ENCODE measurements at places on chromosomes 4 and X.

DNA sequence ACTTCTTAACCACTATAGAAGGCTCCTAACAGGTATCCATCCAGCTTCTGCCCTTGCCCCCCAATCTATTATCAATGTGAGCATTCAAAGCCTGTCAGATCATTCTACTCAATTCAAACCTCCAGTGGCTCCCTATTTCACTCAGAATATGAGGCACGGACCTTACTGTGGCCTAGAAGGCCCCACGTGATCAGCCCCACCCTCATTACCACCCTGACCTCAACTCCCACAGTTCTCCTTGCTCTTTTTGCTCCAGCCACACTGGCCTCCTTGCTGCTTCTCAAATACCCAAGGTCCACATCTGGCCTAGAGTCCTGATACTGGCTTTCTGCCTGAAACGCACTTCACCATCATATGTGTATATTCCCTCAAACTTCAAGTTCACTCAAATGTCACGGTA is 18.7 kb downstream of the SEPSECS start:
- no peaks in the 10 kb centered on the region for H3K36me3 ChIP-seq
- no peaks in the 10 kb centered on the region for H3K27me3 ChIP-seq
- H3K27ac ChIP-seq, result no peak overlapping the region

GRCh38 chr4:179871726-179872125 is 2371.5 kb upstream of the TENM3 start:
- H3K4me3 ChIP-seq, result no peak overlapping the region
- no peak overlapping the region for H3K27ac ChIP-seq
- DNase-seq, result no peak
- H3K27me3 ChIP-seq, result no peaks in the 10 kb centered on the region
- H3K4me1 ChIP-seq, result no peaks in the 10 kb centered on the region

- H3K4me3 ChIP-seq, result no peak overlapping the region
- peaks cover 7% of the 10 kb centered on the region for H3K36me3 ChIP-seq
- no peak for DNase-seq
- H3K27me3 ChIP-seq, result no peaks in the 10 kb centered on the region
- no peak overlapping the region for H3K27ac ChIP-seq
Measured at GRCh38 chrX:154029439-154029838, 9.7 kb upstream of the IRAK1 start.

DNA sequence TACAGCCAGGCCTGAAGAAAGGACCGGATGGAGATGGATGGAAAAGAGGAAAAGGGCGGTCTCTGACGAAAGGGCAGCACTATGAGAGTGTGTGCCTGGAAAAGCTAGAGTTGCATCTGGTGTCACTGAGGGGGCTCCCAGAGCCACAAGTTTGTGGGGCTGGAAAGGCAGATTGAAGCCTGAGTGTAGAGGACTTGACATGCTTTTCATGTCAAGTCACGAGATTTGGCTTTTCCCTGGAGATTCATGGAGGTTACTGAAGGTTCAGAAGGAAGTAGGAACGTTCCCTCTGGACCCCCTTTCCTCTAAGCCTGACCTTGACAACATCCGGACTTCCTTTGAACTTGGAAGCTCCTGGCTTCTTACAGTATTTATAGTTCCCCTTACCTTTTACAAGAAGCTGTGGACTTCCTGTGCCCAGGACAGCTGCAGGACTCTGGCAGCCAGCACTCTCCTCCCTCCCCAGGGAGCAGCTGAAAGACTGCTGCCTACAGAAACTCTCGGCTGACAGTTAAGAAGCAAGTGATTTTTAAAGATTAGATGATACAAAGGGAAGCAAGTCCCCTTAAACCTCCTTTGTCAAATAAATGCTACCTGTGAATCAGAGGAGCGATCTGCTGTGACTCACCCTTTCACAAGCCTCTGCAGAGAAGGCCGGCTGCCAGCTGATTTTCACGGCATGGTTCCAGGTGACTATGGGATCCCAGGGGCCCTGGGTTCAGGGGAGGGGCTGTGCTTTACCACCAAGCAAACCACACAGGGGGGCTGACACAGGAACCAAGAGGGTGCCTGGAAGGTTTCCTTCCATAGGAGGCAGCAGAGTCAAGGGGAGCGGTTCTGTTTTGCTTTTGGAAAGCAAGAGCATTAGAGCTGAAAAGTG is 72.9 kb upstream of the STIM2 start:
- peaks cover 6% of the 10 kb centered on the region for H3K4me1 ChIP-seq
- no peaks in the 10 kb centered on the region for H3K27me3 ChIP-seq
- peak; percentile 4 for DNase-seq
- no peak overlapping the region for H3K4me3 ChIP-seq

DNA sequence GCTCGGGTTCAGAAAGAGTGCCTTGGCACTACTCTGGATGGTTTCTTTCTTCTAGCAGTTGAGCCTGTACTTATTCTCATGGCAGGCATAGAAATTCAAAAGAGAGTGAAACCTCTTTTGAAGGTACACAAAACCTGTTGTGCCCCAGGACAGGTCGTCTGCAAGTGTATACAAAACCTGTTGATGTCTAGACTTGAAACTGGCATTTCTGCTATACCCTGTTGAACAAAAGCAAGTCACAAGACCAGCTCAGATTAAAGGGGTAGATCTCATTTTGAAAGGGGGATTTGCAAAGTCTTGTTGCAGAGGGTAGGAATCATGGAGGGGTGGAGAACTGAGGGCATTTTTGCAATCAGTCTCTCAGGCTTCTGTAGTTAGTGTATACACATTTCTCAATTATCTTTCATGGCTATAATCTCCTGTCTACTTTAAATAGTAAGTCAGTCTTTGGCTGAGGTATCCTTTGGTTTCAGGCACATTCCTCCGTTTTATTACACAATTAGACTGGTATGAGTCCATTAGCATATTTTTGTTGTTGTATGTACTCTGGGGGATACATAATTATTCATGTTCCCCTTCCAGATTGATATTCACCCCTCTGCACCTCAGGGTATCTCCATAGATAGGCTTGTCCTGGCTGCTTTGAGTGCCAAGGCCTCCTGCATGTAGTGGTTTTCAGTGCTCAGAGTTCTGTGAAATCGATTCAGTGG is 251.4 kb downstream of the DTHD1 start:
- no peaks in the 10 kb centered on the region for H3K36me3 ChIP-seq
- no peaks in the 10 kb centered on the region for H3K27me3 ChIP-seq
- H3K4me1 ChIP-seq, result no peaks in the 10 kb centered on the region
- H3K4me3 ChIP-seq, result no peak overlapping the region
- H3K27ac ChIP-seq, result no peak overlapping the region
